ENCODE measurements at places on chromosomes 12 and 14. TPM values are rescaled to one million over a fixed set of nuclear protein-coding genes. Genes with fewer than 3 reads are reported as not detected.

- DNase-seq = no peak
These were observed 28.1 kb downstream of the TCHP start for GRCh38 chr12:109928058-109928656.

GRCh38 chr12:37548266-37548805 lies 768.2 kb upstream of the ALG10B start:
- no peak for DNase-seq

Gene FAM222A
- polyA plus RNA-seq = 21.9 TPM

Gene BEGAIN
- 26.6 TPM for polyA plus RNA-seq

DNA sequence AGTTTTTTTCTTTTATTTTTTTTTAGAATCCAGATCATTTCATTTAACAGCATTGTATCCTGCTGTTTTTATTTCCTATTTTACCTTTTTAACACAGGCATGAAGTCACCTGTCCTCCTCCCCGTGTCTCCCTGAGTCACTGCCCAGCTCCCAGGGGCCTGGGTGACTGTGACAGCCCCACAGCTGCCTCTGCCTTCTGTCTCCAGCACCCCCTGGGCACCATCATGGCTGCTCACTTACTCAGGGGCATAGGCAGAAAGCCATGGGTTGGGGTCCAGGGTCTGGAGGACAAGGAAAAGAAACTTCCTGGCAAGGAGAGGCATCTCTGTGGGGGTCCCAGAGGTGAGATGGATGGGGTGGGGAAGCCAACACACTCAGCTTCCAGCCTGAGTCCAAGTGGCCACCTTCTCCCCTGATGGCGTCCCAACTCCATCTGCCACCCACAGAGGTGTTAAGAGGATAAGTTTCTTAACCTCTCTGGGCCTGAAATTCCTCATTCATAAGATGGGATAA lies 25.3 kb downstream of the TMEM63C start:
- DNase-seq = no peak

DNA sequence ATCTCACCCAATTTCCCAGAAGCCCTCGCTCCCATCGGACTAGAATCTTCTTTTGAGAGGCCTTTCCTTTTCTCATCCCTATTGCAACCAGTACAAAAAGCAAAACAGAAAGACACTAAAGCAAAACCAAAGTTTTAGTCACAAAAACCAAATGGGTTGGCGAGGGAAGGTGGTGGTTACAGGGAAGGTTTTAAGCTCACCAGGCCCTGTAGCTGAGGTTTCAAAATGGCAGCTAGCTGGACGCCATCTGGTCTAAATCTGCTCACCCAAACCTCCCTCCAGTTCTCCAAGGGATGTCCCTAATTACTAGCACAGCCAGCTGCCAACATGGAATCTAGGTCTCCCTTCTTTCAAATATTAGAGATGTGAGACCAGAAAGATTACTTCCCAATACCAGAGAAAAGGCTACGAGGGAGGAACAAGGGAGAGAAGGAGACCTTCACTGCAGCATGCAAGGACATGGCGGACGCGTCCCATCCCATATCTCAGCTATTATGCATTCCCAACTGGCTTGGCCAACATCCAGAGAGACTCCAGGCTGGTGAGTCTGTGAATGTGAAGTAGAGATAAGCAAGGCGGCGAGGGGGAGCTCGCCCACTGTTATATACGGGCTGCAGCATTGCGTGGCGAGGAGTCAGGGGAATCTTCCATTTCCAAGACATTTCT lies 70.8 kb downstream of the DPF3 start:
- no peak for DNase-seq

Gene IKBIP
- 11.9 TPM for polyA plus RNA-seq

GRCh38 chr14:27410981-27411380 lies 813.1 kb upstream of the NOVA1 start:
- DNase-seq = no peak

GRCh38 chr12:62301080-62301798 lies 41.0 kb downstream of the USP15 start:
- no peak for DNase-seq

GRCh38 chr14:68082698-68083291 lies 263.2 kb downstream of the RAD51B start:
- no peak for DNase-seq

Gene PRR13
- 57.7 TPM for polyA plus RNA-seq

GRCh38 chr12:117159674-117160073 lies 30.6 kb downstream of the FBXO21 start:
- no peak for DNase-seq

GRCh38 chr12:68031881-68032739 lies 42.9 kb downstream of the IFNG-AS1 start:
- no peak for DNase-seq

- no peak for DNase-seq
These were observed 92.3 kb upstream of the BCAT1 start for GRCh38 chr12:25041006-25041741.

DNA sequence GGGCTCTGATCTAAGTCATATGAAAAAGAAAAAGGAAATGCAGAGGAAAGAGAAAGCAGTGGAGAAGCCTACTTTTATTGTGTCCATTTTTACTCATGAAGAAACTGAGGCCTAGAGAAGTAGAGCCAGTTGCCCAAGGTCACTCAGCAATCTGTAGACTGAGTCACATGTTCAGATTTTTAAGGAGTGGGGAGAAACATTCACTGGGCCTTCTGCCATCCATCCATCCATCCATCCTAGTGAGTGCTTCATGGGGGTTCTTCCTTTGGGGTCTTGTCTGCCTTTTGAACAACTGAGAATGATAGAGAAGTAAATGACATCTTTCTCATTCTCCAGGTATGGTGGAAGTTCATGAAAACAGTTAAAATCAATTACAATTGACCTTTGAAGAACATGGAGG lies 233.6 kb upstream of the SRRM4 start:
- no peak for DNase-seq

DNA sequence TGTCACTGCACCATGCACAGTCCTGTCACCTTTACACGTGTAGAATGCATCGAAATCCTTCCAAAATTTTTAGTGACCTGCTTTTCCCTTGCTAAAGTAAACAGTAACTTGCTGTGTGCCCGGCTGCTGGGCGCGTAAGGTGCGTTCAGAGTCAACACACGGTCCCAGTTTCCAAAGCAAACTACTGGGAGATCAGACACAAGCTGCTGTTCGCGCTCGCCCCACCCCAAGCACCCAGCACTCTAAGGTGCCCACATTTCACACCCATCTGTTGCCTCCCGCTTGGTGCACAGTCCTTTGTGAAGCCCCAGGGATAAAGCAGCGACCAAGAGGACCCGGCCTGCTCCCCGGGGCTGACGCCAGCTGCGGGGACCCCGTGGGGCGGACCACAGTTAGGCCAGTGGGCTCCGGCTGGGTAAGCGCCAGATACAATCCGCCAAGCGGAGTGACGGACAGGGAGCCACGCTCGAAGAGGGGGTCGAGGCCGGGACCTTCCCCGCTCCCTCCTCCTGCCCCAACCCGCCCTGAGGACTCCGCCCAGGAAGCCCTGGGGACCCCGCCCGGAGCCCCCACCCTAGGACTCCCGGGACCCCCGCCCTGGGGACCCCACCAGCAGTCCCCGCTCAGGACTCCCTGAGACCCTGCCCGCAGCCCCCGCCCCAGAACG lies 633 bp downstream of the STX2 start:
- no peak for DNase-seq

Gene APOLD1
- polyA plus RNA-seq = 17.0 TPM

DNA sequence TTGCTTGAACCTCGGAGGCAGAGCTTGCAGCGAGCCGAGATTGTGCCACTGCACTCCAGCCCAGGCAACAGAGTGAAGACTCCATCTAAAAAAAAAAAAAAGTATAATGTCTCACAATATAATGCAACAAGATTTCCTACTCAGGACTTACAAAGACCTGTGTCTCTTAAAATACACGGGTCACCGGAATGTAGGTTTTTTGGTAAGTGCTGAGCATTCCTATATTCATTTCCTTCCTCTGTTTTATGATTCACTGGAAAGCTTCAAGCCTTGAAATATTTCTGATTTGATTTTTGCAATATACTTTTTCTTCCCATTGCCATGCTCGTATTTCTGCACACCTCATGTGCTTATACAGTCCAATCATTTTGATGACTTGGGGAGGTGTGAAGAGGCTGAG lies 245.8 kb downstream of the FBXL14 start:
- no peak for DNase-seq

- DNase-seq = no peak
These were observed 351.3 kb upstream of the KITLG start for GRCh38 chr12:88931598-88931997.

DNA sequence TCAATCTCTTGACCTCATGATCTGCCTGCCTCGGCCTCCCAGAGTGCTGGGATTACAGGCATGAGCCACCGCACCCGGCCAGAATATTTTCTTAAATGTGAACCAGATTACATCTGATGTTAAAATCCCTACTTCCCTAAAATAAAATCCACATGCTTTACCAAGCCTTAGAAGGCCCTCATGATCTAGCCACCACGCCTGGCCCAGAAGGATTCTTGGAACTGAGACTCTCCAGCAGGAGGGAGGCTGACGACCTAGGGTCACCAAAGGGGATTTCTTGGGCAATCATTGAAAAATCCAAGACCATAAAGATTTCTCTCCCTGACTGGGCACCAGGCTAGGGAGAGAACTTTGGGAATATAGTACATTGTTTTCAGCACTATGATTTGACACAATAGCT lies 25.2 kb upstream of the RASSF3 start:
- DNase-seq = no peak

DNA sequence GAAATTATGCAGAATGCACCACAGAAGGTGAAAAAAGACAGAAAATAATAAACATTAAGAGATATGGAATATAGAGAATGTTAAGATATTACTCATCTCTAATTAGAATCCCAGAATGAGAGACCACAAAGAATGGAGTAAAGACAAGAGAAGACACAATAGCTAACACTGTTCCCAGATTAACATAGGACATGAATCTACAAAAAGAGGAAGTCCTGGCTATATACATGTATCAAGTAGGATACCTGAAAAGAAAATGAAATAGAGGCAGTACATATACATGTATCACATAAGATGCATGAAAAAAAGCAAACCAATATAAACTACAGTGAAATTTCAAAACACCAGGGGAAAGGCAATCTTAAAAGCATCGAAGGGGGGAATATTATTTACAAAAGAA lies 5.6 kb upstream of the EPS8 start:
- DNase-seq = no peak

DNA sequence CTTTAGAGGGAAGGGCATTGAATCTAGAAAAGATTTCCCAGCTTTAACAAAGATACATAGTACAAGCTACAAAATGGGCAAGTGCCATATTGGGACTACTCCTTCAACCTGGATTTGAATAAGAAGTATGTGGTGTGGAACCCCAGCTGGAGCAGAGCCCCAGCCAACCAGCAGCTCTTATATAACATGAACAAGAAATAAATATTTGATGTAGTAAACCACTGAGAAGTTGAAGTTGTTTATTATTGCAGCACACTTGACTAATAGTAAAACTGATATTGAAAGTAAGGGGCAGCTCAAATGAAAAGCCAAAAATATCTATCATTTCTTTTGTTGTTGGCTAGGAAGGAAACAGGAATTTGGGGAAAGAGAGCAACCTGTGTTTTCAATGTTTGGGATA lies 701.8 kb downstream of the TMTC2 start:
- DNase-seq = no peak

DNA sequence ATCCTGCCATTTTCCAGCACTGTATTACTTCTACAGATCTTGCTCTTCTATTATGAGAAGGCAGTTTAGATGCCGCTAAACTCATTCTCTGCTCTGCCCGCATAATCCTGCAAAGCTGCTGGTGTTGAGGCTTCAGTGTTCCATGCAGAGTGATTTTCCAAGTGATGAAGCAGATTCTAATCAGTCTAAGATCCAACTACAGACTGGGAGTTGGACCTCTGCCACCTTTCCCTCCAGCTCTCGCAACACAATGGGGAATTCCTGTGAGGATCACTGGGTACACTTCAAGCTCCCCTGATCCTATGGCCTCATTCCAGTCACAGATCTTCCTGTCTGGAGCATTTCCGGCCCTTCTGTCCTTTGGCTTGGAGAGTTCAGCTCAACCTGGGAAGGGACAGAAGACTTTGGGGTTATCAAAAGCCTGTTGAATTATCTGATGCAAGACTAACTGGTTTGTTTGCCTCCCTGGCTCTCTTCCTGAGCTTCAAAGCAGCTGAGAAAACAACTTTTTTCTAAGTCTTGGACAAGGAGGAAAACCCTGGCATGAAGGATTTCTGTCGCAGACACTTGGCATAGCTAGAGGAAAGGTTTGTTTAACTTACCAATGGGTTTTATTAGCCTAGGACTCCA lies 333.9 kb downstream of the ZFP36L1 start:
- peak; percentile 92 for DNase-seq

- DNase-seq = no peak
These were observed 181.6 kb downstream of the GRIP1 start for GRCh38 chr12:66497008-66497897.

Gene ZCCHC8
- polyA plus RNA-seq = 32.3 TPM

DNA sequence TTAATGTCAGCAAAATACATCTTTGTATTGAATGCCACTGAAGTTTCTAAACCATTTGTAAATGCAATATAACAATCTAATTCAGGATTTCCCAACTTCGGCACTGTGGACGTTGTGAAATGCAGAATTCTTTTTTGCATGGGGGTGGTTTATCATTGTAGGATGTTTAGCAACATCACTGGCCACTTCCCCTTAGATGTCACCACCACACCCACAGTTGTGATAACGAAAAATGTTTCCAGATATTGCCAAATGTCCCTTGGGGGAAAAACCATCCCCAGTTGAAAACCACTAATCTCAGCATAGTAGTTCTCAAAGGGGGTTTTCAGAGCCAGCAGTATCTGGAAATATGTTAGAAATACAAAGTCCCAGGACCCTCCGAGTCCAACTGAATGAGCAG lies 203.3 kb downstream of the NAV3 start:
- DNase-seq = no peak

DNA sequence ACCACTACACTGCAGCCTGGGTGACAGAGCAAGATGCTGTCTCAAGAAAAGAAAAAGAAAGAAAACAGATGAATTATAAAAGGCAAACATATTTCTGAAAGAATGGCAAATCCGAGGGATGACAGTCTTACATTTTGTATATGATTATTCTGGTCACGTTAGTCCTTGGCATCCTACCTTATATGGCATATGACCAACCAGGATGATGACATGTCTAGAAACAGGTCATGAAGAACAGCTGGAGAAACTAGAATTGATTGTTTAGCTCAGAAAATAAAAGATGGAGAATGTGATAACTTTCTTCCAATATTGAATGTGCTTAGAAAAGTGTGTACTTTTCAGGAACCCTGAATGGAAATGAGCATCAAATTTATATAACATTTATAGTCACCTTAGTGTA lies 19.2 kb downstream of the SLC2A14 start:
- DNase-seq = no peak

- no peak for DNase-seq
These were observed 816.4 kb upstream of the FBXO33 start for GRCh38 chr14:40248671-40249070.

- no peak for DNase-seq
These were observed 326.6 kb downstream of the BTG1 start for GRCh38 chr12:91819132-91819447.

- DNase-seq = no peak
These were observed 6.8 kb upstream of the DYNC1H1 start for GRCh38 chr14:101957406-101958234.
